ENCODE measurements at places on chromosomes 16 and 17.

- DNase-seq: no peak
Observed at GRCh38 chr17:66746736-66747135, 88.2 kb upstream of the CACNG5 start.

DNA sequence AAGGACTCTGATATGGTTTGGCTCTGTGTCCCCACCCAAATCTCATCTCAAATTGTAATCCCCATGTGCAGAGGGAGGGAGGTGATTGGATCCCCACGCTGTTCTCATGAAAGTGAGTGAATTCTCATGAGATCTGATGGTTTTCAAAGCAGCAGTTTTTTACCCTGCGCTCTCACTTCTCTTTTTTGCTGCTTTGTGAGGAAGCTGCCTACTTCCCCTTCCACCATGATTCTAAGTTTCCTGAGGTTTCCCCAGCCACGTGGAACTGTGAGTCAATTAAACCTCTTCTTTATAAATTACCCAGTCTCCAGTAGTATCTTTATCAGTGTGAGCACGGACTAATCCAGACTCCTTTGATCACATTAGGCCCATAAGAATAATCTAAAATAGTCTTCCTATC lies 719.7 kb upstream of the CDH8 start:
- DNase-seq: no peak

GRCh38 chr16:65105171-65105570 lies 16.7 kb downstream of the CDH11 start:
- no peak for DNase-seq

DNA sequence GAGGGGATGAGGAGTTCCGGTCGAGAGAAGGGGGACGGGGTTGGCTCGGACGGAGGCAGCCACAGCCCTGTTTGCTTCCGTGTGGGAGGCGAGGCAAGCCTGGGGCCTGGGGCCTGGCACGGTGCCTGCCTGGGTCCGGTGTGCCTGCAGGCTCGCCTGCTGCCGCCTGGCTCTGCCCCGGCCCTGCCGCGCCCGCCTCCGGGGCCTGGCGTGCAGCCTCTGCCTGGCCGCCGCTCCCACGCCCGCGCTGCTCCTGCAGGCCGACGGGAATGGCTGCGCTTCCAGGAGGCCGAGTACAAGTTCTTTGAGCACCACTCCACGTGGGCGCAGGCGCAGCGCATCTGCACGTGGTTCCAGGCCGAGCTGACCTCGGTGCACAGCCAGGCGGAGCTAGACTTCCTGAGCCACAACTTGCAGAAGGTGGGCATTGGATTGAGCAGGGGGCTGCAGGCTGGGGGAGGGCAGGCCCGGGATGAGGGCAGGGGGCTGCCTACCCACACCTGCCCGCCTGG lies 53.1 kb downstream of the MRC2 start:
- no peak for DNase-seq

- no peak for DNase-seq
Observed at GRCh38 chr17:58529275-58529674, 14.8 kb upstream of the MTMR4 start.

GRCh38 chr17:21389394-21389793 lies 13.2 kb downstream of the KCNJ12 start:
- DNase-seq: no peak

DNA sequence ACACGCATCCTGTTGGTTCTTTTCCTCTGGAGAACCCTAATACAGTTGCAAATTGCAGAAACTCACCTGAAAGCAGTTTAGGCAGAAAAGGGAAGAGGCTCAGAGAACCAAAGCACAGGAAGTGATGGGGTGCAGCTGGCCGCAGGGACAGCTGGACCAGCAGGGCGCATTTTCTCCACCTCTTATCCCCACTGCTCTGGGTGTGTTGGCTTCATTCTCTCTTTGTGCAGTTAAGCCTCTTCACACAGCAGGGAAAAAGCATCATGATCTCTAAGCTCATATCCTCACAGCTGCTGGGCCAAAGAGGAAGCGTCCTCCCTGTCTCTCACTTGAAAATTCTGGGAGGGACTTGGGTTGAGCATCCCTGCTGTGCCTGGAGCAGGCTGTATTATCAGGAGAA lies 20.0 kb upstream of the LRRC75A start:
- DNase-seq: no peak

DNA sequence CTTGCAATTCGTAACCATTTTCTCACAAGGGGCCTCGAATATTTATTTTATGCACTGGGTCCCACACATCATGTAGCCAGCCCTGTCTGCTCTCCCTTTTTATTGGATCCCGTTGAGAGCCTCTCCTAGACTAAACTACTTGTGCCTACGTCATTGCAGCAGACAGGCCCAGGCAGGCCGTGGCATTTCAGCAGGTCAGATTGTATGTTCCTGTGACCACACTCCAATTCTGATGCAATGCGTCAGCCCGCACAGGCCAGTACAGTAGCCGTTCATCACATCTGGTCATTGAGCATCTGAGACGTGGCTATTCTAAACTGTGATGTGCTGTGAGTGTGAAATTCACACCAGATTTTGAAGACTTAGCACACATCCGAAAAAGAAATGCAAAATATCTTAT lies 42.2 kb downstream of the ABAT start:
- no peak for DNase-seq

All from stimulated activated CD4-positive, alpha-beta T cell treated with anti-CD3 and anti-CD28 coated beads, Interleukin-2, amount 100 ng/mL, for 48 hours (primary cell).